Choroid plexus epithelial cell (primary cell): ENCODE measurements at places on chromosomes 4 and X.

DNA sequence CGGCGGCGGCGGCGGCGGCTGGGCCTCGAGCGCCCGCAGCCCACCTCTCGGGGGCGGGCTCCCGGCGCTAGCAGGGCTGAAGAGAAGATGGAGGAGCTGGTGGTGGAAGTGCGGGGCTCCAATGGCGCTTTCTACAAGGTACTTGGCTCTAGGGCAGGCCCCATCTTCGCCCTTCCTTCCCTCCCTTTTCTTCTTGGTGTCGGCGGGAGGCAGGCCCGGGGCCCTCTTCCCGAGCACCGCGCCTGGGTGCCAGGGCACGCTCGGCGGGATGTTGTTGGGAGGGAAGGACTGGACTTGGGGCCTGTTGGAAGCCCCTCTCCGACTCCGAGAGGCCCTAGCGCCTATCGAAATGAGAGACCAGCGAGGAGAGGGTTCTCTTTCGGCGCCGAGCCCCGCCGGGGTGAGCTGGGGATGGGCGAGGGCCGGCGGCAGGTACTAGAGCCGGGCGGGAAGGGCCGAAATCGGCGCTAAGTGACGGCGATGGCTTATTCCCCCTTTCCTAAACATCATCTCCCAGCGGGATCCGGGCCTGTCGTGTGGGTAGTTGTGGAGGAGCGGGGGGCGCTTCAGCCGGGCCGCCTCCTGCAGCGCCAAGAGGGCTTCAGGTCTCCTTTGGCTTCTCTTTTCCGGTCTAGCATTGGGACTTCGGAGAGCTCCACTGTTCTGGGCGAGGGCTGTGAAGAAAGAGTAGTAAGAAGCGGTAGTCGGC, 528 bp downstream of the FMR1 start:
- peak; percentile 55 for DNase-seq

- DNase-seq, result no peak
Observed at GRCh38 chrX:69070949-69071650, 94.2 kb downstream of the PJA1 start.

GRCh38 chr4:119518915-119519410, 109.6 kb downstream of the PDE5A start:
- no peak for DNase-seq

DNA sequence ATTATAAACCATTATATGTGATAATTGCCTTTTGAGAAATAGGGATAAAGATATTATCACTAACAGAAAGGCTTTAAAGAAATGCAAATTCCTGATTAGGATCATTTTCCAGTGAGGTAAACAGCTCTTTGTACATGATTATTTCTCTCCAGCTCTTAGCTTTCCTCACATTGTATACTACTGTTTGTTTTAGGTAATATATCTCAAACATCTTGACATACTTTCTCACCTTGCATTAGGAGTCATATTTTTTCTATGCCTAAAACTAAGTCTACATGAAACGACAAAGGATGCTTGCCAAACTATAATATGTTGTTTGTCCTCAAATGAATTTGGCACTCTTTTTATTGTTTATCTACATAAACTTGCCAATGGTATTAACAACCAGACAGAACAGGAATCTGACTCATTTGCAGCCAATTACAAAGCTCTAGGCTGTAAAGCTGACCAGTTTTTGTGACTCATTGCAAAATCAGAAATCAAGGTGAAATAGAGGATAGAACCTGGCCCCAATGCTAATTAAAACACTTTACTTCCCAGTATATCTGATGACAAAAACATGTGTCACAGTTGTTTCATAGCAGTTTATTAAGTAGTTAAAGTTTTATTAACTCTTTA, 107.0 kb downstream of the IQCM start:
- DNase-seq, result peak; percentile 11

DNA sequence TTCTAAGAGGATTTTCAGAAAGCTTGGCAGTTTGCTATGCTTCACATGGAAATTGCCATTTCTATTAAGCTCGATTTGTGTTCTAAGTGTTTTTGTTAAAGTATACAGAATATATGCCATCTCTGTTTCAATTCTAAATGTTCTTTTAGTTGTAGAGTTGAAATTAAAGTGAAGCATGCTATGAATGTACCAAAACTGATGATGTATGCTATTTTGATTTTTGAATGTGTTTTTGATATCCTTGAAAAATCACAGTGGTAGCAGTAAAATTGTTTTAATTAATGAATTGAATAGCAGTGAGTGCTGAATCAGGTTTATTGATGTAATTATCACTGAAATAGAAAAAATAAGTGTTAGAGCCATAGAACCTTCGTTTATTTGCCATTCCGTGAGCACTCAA, 110.9 kb downstream of the TENM3 start:
- no peak for DNase-seq

DNA sequence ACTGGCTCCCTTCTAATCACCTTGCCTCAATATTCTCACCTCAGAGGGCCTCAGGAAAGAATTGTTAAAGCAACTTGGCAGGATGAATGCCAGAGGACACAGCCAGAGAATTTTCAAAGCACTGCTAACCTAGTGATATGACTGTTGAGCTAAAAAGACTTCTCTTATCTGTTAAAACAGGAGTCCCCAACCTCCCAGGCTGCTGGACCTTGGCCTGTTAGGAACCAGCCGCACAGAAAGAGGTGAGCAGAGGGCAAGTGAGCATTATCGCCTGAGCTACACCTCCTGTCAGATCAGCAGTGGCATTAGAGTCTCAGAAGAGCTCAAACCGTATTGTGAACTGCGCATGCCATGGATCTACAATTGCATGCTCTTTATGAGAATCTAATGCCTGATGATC, 1.7 kb upstream of the KCNE5 start:
- DNase-seq, result no peak

- no peak for DNase-seq
Observed at GRCh38 chr4:163610648-163611047, 116.2 kb downstream of the TMA16 start.

GRCh38 chr4:182492423-182492822, 249.2 kb downstream of the TENM3 start:
- peak; percentile 78 for DNase-seq

DNA sequence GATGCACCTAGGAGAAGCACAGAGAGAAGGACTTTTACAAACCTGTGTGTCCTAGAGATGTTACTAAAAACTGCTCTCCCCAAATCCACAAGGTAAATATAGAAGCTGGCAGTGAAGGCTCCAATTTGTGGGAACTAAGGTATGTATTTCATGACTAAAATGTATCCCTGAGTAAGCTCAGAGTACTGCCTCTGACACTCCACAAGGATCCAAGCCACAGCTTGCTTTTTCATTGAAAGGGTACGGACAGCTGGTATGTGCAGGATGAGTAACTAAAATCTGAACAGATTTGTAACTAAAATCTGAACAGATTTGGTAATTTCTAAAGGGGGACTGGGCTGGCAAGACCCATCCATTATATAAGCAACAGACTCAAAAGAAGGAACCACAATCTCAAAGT, 187.6 kb downstream of the DCLK2 start:
- DNase-seq, result no peak

- no peak for DNase-seq
Observed at GRCh38 chr4:16801356-16801755, 97.1 kb downstream of the LDB2 start.
